Nephron progenitor cell (in vitro differentiated cells): ENCODE measurements at places on chromosomes 12 and 14.

DNA sequence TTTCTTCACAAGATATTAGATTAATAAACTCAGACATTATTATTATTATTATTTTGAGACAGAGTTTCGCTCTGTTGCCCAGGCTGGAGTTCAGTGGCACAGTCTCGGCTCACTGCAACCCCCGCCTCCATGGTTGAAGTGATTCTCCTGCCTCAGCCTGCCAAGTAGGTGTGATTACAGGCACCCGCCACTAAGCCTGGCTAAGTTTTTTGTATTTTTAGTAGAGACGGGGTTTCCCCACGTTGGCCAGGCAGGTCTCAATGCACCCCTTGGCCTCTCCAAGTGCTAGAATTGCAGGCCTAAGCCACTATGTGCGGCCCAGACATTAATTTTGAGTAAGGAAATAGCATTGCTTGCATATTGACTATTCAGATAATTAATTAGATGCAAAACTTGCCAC is 554.9 kb upstream of the LRFN5 start:
- DNase-seq: no peak

DNA sequence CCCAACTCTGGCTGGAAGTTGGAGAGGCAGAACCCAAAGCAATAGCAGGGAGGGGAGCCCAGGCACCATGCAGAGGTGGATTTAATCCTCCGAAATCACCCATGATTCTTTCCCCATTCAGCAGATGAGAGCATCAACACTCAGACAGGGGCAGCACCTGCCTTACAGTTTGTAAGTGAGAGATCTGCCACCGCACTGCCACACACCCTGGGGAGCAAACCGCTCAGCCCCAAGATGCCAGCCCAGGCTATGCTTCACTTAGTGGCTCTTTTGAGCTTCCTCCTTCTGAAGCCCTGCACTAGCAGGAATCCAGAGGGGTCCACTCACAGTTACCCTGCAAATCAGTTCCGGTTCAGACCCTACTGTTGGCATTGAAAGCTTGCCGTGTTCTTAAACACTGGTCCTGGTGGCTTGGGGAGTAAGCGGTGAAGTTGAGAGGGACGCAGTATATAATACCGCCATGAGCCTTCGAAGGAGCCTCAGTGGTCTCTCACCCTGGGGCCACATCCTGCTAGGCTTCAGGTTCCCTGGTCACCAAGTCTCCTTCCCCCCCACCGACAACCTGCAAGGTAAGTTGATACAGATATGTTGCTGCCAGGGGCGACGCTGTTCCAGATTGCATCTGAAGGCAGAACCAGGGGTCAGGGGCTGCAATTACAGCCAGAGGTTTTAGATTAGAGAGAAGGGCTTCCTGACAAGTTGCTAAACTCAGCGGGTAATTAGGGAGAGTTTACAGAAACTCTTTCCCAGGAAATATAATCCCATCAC is 72.0 kb upstream of the CCND2 start:
- no peak for DNase-seq

- no peak for DNase-seq
Measured at GRCh38 chr12:22287776-22288621, 46.5 kb downstream of the ST8SIA1 start.

- no peak for DNase-seq
Measured at GRCh38 chr14:69424149-69424923, 25.8 kb downstream of the SLC39A9 start.

- DNase-seq: no peak
Measured at GRCh38 chr12:104805186-104805585, 152.9 kb downstream of the SLC41A2 start.

DNA sequence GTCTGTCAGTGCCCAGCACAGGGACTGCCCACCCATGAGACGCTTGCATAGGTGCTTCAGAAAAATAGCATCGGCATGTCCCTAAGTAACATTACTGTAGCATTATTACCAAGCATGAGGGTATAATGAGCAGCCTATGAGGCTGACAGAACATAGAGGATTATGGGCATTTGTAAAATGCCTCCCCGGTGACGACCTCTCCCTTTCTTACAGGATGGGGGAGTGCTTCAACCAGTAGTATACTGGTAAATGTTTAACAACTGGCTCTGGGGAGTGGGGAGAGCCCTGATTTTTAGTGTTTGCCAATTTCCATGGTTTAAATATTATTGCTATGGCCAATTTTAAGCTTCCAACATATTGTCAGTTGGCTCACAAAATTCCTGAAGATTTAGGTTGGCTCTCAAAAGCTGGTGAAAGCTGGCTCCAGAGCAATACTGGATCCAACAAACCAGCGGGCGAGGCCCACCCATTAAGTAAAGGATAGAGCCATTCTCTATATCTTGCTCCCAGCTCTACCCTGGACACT is 104.5 kb downstream of the ETNK1 start:
- no peak for DNase-seq

DNA sequence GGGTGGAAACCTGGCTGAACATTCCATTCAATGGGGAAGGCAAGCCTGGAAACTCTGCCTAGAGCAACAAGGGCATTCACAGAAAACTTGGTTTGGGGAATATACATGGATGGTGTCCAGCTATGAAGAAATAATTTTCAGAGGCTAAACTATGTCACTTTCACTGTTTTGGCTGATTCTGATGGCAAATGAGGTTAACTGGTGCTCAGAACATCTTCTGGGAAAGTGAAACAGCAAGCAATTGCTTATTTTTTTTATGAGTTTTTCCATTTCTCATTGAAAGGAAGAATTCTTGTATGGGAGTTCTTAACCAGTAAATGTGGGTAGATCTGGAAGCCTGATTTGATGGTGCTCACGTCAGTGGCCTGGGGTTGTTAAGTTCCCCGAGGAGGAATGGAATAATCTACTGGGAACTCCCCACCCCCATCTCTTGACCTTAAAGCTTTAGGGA is 132.8 kb upstream of the BTG1 start:
- no peak for DNase-seq

- peak; percentile 16 for DNase-seq
Measured at GRCh38 chr12:65962921-65963861, 138.9 kb downstream of the HMGA2 start.

GRCh38 chr14:94522115-94522724 is 13.0 kb upstream of the SERPINA12 start:
- DNase-seq: no peak

- no peak for DNase-seq
Measured at GRCh38 chr14:77741438-77741837, 19.5 kb downstream of the SNW1 start.

GRCh38 chr14:30069536-30069935 is 141.9 kb upstream of the PRKD1 start:
- DNase-seq: no peak

- no peak for DNase-seq
Measured at GRCh38 chr14:64731141-64731581, 26.9 kb downstream of the PLEKHG3 start.

GRCh38 chr12:13627536-13627935 is 353.9 kb downstream of the GRIN2B start:
- DNase-seq: no peak
